ENCODE measurements at places on chromosomes 2 and 18.

DNA sequence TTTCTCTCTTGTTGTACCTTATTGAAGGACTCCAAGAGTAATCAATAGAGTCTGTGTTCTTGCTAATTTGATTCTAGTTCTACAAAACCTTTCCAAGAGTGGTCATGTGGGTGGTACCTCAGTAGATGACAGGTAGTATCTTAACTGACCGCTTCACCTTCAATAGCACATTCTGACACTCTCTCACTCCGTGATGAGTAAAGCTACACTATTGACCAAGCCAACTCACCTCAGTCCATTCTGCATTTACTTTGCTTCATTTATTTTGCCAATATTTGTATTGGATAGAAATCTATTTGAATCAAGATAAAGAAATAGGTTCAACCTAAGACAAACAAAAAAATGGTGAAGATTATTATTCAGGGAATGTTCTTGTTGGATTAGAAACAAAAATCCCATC, 1869.6 kb upstream of the CELF4 start:
- DNase-seq, result no peak

GRCh38 chr2:189060096-189060642, 86.0 kb downstream of the COL3A1 start:
- DNase-seq, result no peak

DNA sequence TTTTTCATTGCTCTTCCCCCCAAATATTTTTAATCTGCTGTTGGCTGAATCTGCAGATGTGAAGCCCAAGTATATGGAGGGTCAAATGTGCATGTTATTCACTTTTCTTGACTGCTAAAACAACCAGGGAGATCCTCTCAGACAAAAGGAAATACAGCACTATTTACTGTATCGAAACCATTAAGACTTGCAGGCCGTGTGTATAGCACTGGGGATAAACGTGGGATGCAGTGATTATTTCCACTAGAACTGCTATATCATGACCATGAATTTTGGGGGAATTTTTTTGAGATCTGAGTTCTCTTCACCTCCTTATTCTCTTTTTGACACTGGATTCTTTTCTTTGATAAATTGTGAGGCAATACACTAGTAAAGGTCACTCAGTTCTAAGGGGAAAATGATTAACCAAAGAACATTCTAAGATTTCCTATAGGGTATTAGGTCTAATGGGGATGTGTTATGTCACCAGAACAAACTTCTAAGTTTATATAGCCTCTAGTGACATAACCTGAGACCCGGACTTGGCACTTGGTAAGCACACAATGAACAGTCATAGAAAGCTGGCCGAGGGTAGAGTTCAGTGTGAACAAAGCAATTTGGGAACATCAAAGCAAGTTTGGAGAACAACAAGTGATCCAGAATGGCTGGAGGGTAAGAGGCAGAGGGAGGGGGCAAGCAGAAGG, 14.9 kb upstream of the UGT1A1 start:
- DNase-seq, result no peak

DNA sequence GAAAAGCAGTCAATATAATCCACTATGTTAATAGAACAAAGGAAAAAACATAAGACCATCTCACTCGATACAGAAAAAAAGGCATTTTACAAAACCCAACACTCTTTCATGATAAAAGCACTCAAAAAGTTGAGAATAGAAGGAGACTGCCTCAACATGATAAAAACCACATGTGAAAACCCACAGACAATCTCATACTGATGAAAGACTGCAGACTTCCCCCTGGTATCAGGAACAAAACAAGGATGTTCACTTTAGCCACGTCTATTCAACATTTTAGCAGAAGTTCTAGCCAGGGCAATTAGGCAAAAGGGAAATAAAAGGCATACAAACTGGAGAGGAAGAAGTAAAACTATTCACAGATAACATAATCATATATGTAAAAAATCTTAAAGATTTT, 285.9 kb downstream of the EIPR1 start:
- DNase-seq, result no peak

DNA sequence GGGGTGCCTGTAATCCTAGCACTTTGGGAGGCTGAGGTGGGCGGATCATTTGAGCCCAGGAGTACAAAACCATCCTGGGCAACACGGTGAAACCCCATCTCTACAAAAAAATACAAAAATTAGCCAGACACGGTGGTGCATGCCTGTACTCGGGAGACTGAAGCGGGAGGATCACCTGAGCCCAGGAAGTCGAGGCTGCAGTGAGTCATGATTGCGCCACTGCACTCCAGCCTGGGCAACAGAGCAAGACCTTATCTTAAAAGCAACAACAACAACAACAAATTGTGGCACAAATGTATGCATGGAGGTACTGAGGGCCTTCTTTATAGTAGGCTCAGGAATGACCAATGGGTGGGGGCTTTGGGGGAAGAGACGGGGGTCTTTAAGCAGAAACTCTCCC, 38.5 kb downstream of the HPCAL1 start:
- DNase-seq, result no peak

- DNase-seq, result no peak
These were observed 2.4 kb upstream of the SMAD7 start for GRCh38 chr18:48953104-48953706.

DNA sequence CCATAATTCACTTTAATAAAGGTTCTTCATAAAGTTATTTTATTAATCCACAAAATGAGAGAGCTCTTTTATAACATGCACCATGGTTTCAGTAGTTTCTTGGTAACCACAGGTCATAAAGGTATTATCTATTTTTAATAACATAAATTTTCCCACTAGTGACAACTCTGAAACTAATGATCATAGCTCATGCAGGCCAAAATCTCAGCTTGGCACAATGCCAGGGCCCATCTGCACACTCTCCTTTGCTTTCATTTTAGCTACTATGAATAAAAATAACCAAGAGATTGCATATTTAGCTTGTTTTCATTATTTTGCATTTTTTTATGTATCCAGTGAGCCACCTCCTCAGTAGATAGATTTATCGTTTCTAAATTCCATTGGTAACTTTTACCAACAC, 691.8 kb upstream of the CHAC2 start:
- no peak for DNase-seq

GRCh38 chr2:80496775-80497174, 192.2 kb upstream of the LRRTM1 start:
- DNase-seq, result no peak

- no peak for DNase-seq
These were observed 127.8 kb downstream of the COPS8 start for GRCh38 chr2:237213315-237214022.

DNA sequence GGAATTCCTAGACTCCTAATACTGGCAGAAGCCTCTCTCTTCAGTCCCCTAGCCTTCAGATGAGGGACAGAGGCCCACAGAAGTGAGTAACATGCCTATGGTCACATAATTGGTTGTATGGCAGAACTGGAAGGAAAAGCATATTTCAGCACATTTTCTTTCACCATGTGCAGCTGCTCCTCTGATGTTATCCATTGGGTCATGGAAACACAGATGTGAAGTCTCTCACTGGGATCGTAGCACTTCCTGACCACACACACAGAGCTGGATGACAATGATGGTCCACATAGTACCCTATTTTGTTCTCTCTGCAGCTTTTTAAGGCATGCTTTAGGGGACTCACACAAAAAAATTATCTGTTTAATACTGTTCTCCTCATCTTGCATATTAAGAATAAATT, 24.5 kb downstream of the MYO3B start:
- DNase-seq, result no peak

GRCh38 chr2:205193836-205194228, 488.5 kb upstream of the NRP2 start:
- no peak for DNase-seq

DNA sequence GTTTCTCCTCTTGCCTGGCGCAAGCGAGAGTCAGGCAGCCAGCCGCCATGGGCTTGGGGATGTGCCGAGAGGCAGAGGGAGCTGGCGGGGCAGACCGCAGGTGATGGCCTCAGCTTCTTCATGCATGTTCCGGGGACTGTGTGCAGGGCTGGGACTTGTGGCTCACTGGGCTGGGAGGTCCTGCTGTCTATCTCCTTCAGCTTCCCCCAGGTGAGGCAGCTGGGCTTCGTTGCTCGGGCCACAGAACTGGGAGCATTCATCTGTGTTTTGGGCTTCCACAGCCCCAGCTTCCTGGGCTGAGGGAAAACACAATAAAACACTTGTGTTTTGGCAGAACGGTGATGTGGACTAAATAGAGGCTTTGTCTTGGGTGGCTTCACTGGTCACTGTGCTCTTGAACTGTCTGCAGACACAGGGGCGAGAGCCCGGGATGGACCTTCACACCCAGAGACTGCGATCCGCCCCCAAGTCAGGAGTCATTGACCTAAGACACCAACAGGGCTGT, 93.5 kb downstream of the DYSF start:
- DNase-seq, result no peak

- DNase-seq, result no peak
These were observed 126.7 kb upstream of the CYP26B1 start for GRCh38 chr2:72274380-72274797.

GRCh38 chr18:8771930-8772329, 66.6 kb downstream of the MTCL1 start:
- DNase-seq, result no peak

GRCh38 chr2:41527525-41528323, 520.1 kb upstream of the PKDCC start:
- no peak for DNase-seq

DNA sequence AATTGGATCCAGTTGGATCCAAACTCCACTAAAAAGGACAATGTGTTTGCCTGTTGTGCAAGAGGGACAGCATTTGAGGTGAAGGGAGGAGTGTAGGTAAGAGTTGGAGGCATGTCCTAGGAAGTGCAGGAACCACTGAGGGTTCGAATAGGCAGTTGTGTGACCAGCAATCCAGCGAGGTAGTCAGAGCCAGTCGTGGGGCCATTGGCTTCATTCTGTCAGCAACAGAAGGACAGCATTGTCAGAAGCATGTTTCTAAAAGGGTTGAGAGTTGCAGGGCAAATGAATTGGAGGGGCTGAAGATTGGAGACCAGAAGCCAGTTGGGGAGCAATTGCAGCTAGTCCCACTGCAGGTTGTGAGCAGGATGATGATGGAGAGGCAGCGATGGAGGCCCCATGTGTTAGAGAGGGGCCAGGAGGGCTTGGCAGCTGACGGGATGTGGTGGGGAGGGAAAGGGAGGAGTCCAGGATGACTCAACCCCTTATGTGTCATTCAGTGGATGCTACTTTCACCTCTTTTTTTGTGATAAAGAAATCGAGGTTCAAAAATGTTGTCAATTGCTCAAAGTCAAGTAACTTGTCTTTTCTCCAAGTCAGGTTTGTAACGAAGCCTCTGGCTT, 96.7 kb upstream of the SIX3 start:
- DNase-seq, result no peak

DNA sequence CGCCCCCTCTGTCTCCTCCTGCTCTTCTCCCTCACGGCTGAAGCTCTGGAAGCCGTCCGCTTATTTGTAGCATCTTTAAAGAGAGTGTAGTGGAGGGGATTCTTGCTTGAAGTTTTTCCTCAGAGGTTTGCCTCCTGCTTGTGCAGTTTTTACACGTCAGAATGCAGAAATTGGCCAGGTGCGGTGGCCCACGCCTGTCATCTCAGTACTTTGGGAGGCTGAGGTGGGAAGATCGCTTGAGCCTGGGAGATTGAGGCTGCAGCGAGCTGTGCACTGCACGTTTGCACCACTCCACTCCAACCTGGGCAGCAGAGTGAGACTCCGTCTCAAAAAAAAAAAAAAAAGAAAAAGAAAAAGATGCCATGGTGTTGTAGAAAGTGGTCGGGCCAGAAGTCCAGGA, 69.0 kb downstream of the ITGB1BP1 start:
- no peak for DNase-seq

DNA sequence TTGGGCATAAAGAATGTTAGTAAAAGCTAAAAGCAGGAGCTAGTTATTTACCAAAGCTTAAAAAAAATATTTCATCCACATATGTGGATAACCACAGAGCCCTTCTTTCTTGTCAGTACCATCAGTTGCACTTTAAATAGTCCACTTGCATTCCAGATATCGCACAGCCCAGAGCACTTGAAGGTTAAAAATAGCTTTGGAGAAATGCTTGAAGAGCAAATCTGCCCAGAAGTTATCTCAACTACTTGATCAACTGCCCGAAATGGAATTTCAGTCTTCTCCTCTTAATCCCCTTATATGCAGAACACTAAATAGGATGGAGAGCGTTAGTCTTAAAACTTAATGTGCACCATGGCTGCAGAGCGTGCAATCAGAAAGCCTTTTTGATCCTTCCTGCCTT, 148.3 kb downstream of the PLEKHA3 start:
- DNase-seq, result no peak

DNA sequence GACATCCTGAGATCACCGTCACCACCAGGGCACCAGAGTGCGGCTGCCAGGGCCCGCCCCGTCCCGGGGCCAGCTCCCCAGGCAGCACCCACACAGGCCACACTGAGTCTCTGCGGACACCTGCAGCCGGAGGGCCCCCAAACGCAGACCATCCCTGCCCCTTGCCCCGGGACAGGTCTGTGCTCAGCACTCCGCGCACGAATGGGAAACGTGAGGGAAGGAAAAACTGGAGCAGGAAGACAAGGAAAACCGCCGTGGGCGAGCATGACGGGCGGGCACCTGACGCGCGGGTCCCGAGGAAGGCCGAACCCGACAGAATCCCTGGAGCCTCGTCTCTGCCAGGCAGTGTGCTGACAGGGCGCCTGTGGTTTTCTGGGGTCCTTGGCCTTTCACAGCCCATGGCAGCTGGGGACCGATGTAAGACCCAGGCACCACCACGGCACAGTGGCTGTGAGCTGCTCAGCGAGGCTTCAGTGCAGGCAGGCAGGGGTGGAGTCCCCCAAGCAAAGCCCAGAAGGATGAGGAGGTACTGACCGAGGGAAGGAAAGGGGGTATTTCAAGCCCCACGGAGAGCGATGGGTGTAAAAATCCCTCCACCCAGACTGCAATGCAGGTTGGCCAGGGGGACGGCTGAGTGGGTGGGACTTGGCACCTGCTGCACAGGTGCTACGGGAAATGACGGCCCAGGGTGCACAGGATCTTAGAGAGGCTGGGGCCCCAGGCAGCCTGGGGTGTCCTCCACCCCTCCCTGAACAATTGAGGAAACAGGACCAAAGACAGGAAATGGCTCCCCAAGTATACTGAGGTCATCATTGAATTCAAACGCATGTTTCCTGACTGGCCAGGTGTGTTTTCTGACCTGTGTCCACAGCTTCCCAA, 59.0 kb downstream of the PXDN start:
- DNase-seq, result no peak

DNA sequence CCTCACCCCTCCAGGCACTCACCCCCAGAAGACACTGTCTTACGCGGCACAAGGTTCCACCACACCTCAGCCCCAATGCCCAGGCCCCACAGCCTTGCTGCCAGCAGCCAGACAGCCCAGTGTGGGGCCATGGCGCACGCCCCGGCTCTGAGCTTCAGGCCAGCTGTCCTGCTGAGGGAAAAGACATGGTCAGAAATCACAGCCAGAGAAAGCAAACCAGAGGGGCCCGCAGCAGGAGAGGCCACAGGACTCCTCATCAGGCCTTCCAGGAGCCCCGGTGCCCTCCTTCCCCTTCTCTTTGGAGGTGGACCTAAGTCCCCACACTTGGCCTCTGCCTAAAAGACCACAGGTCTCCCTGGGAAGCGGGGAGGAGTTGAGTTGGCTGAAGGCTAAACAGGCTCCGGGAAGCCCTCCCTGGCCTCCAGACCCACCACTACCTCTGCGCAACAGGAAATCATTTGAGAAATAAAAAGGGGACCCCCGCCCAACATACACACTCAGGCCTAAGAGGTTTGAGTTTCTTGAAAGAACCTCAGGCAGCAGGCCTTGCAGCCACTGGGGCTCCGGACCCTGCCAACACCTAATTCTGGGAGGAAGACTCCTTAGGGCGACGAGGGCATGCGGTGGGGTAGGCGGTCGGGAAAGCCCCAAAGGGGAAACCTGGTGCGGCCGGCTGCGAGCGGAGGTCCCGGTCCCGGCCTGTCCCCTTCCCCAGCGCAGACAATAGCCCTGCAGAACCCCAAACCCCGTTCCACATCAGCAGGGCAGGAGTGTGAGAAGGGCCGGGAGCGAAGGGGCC, 1.9 kb downstream of the SEMA4C start:
- DNase-seq, result no peak

Measured in stimulated activated CD4-positive, alpha-beta T cell treated with anti-CD3 and anti-CD28 coated beads, Interleukin-1b, Interleukin-23, amount 100 ng/mL, for 24 hours (primary cell).